ENCODE measurements at places on chromosomes 6 and 20. TPM values are rescaled to one million over a fixed set of nuclear protein-coding genes. Genes with fewer than 3 reads are reported as not detected.

Gene BPIFB6
- not detected for total RNA-seq

DNA sequence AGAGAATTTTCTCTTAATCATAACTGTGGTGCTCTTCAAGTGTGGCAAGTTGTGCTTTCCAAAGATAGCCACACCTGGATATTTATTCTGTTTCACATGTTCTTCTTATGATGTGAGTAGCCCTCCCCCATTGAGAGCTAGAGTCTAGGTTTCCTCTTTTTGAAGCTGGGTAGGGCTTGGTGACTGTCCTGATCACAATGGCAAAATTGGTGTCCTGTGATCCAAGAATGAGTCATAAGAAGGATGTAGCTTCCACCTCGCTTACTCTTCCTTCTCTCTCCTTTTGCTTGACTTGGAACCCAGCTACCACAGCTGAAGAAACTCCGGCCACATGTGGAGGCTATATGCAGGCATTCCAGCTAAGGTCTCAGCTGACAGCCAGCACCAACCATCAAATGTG is 7.4 kb upstream of the IGF2R start:
- H3K27ac ChIP-seq = no peak overlapping the region
- no peaks in the 10 kb centered on the region for H3K27me3 ChIP-seq
- H3K4me3 ChIP-seq = no peak overlapping the region
- H3K4me1 ChIP-seq = peaks cover 4% of the 10 kb centered on the region
- H3K36me3 ChIP-seq = no peaks in the 10 kb centered on the region
- DNase-seq = no peak

GRCh38 chr6:44367681-44368080 is 19.8 kb upstream of the CDC5L start:
- H3K27ac ChIP-seq = no peak overlapping the region
- H3K36me3 ChIP-seq = no peaks in the 10 kb centered on the region
- peaks cover 12% of the 10 kb centered on the region for H3K27me3 ChIP-seq

Gene MYO6
- 6.4 TPM for total RNA-seq

Gene CENPW
- total RNA-seq = 84.7 TPM

- peaks cover 8% of the 10 kb centered on the region for H3K36me3 ChIP-seq
- peaks cover 59% of the 10 kb centered on the region for H3K27me3 ChIP-seq
- H3K4me3 ChIP-seq = no peak overlapping the region
- H3K4me1 ChIP-seq = peaks cover 11% of the 10 kb centered on the region
- H3K27ac ChIP-seq = no peak overlapping the region
Measured at GRCh38 chr6:1616701-1617463, 7.2 kb downstream of the FOXC1 start.

Gene PPP1R3G
- not detected for total RNA-seq

GRCh38 chr6:154462425-154462824 is 48.1 kb downstream of the CNKSR3 start:
- peaks cover 6% of the 10 kb centered on the region for H3K4me1 ChIP-seq
- H3K27ac ChIP-seq = no peak overlapping the region
- H3K4me3 ChIP-seq = no peak overlapping the region
- no peaks in the 10 kb centered on the region for H3K36me3 ChIP-seq

Gene LZTS3
- total RNA-seq = 1.4 TPM

DNA sequence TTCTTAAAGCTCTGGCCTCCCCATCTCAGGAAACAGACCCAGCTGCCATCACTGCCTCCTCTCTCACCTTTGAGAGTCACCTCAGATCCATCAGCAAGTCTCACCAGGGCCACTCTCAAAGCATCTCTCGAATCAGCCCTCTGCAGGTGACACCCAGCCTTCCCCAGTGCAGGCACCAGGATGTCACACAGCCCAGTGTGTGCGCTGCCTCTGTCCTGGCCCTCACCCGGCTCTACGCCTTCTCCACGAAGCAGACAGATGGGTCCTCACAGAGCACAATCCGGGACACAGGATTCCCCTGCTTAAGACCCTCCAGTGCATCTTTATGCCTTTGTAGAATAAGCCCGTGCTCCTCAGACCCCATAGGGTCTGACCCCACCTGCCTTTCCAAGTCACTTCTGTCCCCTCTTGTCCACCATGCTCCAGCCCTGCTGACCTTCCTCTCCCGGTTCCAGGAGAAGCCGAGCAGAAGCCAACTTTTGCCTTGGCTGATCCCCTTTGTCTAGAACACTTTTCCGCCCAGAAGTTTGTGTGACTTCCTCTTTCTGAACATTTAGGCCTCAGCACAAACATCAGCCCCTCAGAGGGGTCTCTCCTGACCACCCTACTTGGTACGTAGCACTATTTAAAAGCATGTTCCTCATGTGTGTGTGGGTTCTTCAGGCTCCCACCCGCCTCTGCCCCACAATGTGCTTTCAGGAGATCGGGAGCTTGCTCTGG is 60.2 kb downstream of the PSMG4 start:
- H3K4me3 ChIP-seq = no peak overlapping the region
- peaks cover 19% of the 10 kb centered on the region for H3K4me1 ChIP-seq
- H3K36me3 ChIP-seq = no peaks in the 10 kb centered on the region
- H3K27me3 ChIP-seq = peaks cover 4% of the 10 kb centered on the region

DNA sequence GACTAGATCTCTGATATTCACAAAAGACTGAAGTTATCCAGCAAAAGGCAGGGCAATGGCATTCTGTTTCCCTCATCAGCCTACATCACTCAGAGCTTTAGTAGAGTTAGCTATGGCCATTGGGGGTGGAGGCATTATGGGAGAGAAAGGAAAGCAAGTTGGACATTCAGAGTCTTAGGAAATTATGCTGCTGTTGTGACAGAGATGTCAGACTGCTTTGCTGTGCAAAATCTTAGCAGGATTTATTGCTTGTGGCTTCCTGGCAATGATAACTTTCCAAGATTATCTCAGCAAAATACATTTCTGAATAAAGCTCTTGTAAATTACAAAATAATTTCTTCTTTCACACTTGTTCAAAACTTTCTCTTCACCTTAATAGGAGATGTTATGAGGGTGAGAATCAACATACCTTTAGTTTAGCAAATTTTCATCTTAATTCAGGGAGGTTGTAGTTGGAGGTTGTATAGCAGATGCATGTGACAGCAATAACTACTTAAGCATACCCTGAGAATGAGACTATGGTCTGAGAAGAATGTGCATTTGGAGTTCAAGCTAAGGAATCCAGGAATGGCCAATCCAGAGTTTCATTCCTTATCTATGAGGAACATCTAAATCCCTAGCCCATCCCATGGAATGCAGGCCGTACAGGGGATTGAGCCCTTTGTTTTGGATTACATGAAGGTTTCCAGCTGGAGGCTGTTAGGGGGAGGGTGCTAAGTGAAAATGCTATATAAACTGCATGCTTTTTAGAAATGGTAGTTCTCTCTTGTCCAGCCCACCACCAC is 179.8 kb downstream of the HAO1 start:
- no peaks in the 10 kb centered on the region for H3K4me1 ChIP-seq
- DNase-seq = no peak
- H3K4me3 ChIP-seq = no peak overlapping the region
- H3K27me3 ChIP-seq = no peaks in the 10 kb centered on the region
- no peaks in the 10 kb centered on the region for H3K36me3 ChIP-seq

GRCh38 chr20:12014736-12015135 is 97.0 kb downstream of the BTBD3 start:
- no peak overlapping the region for H3K27ac ChIP-seq
- no peaks in the 10 kb centered on the region for H3K27me3 ChIP-seq
- H3K4me3 ChIP-seq = no peak overlapping the region
- no peaks in the 10 kb centered on the region for H3K36me3 ChIP-seq

GRCh38 chr6:32092760-32093497 is 16.2 kb downstream of the TNXB start:
- no peak overlapping the region for H3K4me3 ChIP-seq
- peaks cover 2% of the 10 kb centered on the region for H3K4me1 ChIP-seq
- DNase-seq = no peak
- H3K27ac ChIP-seq = no peak overlapping the region
- H3K27me3 ChIP-seq = peaks cover 44% of the 10 kb centered on the region

- H3K36me3 ChIP-seq = no peaks in the 10 kb centered on the region
- H3K27ac ChIP-seq = no peak overlapping the region
- H3K4me1 ChIP-seq = peaks cover 11% of the 10 kb centered on the region
- DNase-seq = no peak
Measured at GRCh38 chr20:48605364-48606171, 222.2 kb downstream of the PREX1 start.

Gene MOXD1
- not detected for total RNA-seq

GRCh38 chr6:1376653-1377052 is 12.7 kb upstream of the FOXF2 start:
- peaks cover 72% of the 10 kb centered on the region for H3K27me3 ChIP-seq
- no peak overlapping the region for H3K27ac ChIP-seq
- no peak overlapping the region for H3K4me3 ChIP-seq
- H3K4me1 ChIP-seq = peaks cover 27% of the 10 kb centered on the region

DNA sequence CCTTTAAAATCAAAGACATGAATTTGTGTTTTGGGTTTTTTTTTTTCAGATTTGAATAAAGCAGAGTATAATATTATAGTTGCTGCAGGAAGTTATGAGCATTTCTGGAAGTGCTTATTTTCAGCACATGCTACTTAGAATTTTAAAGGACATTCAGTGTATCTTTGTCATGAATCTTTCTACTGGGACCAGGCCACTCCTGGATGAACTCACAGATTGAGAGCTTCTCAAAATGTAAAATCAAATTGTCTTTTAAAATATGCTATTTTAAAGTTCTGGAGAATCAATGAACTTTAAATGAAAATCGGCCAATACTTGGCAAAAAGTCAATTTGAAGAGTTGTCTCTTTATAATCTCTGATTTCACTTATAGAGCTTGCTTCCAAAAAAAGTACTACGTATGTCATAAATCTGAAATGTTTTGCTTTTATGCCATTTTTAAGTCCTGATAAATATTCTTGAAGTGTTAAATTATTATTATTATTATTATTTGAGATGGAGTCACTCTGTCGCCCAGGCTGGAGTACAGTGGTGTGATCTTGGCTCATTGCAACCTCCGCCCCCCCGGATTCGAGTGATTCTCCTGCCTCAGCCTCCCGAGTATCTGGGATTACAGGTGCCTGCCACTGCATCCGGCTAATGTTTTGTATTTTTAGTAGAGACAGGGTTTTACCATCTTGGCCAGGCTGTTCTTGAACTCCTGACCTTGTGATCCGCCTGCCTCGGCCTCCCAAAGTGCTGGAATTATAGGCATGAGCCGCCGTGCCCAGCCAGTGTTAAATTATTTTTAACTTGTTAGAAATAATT is 175.7 kb upstream of the AKAP12 start:
- DNase-seq = no peak
- peaks cover 32% of the 10 kb centered on the region for H3K36me3 ChIP-seq
- no peaks in the 10 kb centered on the region for H3K27me3 ChIP-seq
- H3K4me1 ChIP-seq = no peaks in the 10 kb centered on the region
- H3K27ac ChIP-seq = no peak overlapping the region

DNA sequence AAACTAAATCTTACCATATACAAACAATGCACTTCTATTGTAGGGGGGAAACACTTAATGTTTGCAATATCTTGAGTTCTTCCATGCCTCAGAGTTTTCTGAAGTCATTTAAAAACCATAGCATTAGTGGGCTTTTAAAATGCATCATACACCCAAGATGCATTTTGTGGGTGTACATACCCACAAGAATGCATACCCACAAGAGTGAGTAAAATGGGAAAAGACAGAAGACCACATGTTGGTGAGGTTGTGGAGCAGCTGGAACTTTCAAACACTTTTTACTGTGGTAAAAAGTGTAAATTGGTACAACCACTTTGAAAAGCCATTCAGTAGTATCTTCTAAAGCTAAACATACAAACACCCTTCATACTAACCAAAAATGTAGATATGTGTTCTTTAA is 57.5 kb downstream of the CYB5R4 start:
- no peak overlapping the region for H3K27ac ChIP-seq
- H3K36me3 ChIP-seq = peaks cover 26% of the 10 kb centered on the region
- H3K4me3 ChIP-seq = no peak overlapping the region
- no peak for DNase-seq

GRCh38 chr6:3718407-3718806 is 33.1 kb downstream of the PXDC1 start:
- DNase-seq = no peak
- H3K36me3 ChIP-seq = no peaks in the 10 kb centered on the region
- no peak overlapping the region for H3K27ac ChIP-seq
- H3K4me3 ChIP-seq = no peak overlapping the region
- H3K27me3 ChIP-seq = no peaks in the 10 kb centered on the region
- H3K4me1 ChIP-seq = no peaks in the 10 kb centered on the region

DNA sequence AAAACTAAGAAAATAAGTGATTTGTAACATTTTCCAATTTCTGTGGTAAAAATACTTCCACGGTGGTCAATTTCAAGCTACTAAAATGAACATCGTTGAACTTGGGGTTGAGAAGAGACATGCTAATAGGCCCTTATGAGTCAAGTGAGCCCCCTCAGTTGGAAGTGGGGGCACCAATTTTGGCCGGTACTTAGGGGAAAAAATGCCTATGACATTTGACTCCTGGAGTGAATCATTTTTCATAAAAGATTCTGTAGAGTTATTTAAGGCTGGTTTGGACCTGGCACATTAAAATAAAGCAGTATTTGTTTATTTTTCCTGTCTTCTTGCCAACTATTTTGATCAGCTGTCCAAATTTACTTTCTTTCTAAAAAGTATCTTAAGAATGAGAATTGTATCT is 32.4 kb upstream of the CAP2 start:
- no peaks in the 10 kb centered on the region for H3K27me3 ChIP-seq
- H3K4me3 ChIP-seq = no peak overlapping the region
- no peaks in the 10 kb centered on the region for H3K4me1 ChIP-seq
- no peaks in the 10 kb centered on the region for H3K36me3 ChIP-seq
- DNase-seq = no peak
- H3K27ac ChIP-seq = no peak overlapping the region

GRCh38 chr20:57585466-57586213 is 24.7 kb downstream of the PCK1 start:
- H3K27ac ChIP-seq = no peak overlapping the region
- H3K27me3 ChIP-seq = peaks cover 39% of the 10 kb centered on the region
- no peaks in the 10 kb centered on the region for H3K4me1 ChIP-seq
- H3K36me3 ChIP-seq = no peaks in the 10 kb centered on the region
- no peak overlapping the region for H3K4me3 ChIP-seq

Gene TMEM217
- total RNA-seq = 2.2 TPM

GRCh38 chr6:44128020-44128917 is 915 bp downstream of the TMEM63B start:
- peak; percentile 16 for DNase-seq
- H3K27ac ChIP-seq = peak overlapping the region; percentile 42
- H3K36me3 ChIP-seq = peaks cover 2% of the 10 kb centered on the region
- H3K27me3 ChIP-seq = no peaks in the 10 kb centered on the region

DNA sequence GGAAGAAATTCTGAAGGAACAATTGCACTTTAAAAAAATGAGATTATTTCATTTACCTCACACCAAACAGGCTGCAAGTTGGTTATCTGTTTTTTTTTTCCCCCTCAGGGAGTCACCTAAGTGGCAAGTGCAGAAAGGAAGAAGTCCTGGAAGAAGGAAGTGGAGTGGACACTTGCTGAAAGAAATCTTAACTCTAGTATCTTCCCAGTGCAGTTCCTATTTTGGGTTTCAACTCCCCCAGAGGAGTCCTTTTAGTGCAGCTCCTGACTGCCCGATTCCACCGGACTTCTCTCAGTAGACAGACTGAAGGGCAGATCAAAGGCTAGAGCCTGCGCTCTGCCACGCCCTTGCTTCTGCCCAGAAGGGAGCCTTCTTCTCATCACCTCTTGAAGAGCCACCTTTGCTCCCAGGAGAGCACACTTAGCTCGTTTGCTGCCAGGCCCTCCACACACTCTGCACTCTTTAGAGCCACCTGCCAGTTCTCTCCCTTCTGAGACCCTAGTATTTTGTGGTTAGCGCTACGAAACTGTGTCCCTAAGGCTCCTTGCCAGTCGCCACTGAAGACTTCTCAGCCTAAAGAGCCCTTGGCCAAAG is 4.9 kb downstream of the MTCL3 start:
- peak; percentile 9 for DNase-seq
- H3K27me3 ChIP-seq = peaks cover 4% of the 10 kb centered on the region
- H3K27ac ChIP-seq = no peak overlapping the region
- H3K4me1 ChIP-seq = peaks cover 29% of the 10 kb centered on the region

Gene PSORS1C2
- not detected for total RNA-seq

- H3K27me3 ChIP-seq = no peaks in the 10 kb centered on the region
- H3K4me1 ChIP-seq = peaks cover 12% of the 10 kb centered on the region
- no peak for DNase-seq
- no peak overlapping the region for H3K4me3 ChIP-seq
- H3K36me3 ChIP-seq = no peaks in the 10 kb centered on the region
Measured at GRCh38 chr6:25219917-25220278, 59.3 kb upstream of the CARMIL1 start.

Measured in activated CD4-positive, alpha-beta memory T cell treated with anti-CD3 and anti-CD28 coated beads for 36 hours (primary cell).